ENCODE measurements at places on chromosomes 11 and 22.

DNA sequence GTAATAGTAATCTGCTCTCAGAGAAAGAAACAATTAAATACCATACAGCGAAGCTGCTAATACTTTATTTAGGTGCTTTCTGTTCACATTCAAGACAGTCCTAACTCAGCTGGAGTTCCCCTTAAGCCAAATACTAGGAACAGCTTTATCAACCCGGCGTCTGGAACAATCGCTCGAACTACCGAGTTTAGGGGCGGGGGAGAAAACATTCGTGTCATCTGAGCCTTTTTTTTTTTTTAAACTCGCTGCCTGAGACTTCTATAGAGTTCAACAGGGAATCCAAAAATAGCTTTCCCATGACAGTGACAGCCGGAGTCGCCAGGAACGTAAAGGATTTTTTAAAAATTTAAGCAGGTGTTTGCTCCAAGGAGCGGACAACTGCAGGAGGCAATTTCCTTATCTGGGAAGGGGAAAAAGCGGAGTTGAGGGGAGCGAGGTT lies 852 bp downstream of the TRAF6 start:
- no peak for DNase-seq

DNA sequence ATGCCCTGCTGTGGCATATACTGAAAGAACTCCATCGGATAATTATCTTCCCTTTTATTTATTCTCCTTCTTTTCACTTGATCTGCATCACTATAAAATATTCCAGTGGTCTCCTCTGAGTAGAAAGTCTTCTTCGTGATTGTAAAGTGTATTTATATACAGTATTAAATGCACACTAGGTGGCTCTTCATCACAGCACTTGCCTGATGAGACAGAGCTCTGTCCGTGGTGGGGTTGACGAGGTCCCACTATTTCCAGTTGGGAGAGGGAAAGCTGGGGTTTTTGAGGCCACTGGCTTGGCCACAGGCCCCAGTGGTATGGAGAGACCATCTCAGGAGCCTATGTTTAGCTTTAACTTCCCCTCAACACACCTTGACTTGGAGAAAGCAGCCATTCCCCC lies 31.6 kb upstream of the ZBTB16 start:
- no peak for DNase-seq

DNA sequence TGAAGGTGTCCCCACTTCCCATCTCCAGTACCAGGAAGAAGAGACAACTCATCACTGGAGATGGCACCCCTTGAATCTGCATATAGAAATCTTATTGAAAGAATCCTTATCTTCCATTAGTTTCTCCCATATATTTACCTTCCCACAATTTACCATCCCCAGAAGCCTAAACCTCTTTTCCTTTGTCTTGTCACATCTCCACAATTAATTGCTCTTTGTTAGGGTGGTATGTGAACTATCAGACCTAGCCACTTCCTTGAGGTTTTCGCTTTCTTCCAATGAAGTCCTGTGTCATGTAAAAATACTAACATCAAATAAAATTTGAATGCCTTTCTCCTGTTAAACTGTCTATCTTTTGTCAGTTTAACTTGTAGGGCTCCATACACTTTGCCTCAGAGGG lies 37.9 kb downstream of the FAM227A start:
- DNase-seq: no peak

DNA sequence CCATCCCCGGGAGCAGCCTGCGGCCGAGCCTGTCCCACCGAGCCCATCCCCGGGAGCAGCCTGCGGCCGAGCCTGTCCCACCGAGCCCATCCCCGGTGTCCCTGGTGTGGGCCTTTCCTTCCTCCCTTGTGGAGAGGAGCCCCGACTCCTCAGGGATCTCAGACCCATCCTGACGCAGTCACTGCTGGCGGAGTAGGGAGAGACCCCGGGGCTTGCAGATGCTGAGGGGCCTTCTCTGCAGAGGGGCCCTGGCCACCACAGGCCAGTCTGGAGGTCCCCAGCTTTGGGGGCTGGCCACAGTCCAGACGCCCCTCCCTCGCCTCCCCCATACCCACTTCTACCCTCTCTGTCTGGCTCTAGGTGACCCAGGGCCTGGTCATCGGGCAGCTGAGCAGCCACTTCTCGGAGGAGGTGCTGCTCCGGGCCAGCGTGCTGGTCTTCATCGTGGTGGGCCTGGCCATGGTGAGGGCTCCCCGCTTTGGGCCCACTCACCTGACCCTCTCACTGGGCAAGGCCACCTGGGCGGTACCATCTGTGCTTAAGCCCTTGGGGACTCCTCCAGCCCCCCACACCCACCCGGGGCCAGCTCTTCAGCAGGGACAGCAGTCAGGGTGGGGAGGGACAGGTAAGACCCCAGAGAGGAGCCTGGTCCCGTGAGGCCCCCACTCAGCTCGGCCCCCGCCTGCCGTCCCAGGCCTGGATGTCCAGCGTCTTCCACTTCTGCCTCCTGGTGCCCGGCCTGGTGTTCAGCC lies 7.3 kb downstream of the PHLDA2 start:
- no peak for DNase-seq

- no peak for DNase-seq
These were observed 6.7 kb downstream of the LRFN4 start for GRCh38 chr11:66863428-66864125.

- DNase-seq: no peak
These were observed 4.3 kb downstream of the CD59 start for GRCh38 chr11:33731723-33732531.

DNA sequence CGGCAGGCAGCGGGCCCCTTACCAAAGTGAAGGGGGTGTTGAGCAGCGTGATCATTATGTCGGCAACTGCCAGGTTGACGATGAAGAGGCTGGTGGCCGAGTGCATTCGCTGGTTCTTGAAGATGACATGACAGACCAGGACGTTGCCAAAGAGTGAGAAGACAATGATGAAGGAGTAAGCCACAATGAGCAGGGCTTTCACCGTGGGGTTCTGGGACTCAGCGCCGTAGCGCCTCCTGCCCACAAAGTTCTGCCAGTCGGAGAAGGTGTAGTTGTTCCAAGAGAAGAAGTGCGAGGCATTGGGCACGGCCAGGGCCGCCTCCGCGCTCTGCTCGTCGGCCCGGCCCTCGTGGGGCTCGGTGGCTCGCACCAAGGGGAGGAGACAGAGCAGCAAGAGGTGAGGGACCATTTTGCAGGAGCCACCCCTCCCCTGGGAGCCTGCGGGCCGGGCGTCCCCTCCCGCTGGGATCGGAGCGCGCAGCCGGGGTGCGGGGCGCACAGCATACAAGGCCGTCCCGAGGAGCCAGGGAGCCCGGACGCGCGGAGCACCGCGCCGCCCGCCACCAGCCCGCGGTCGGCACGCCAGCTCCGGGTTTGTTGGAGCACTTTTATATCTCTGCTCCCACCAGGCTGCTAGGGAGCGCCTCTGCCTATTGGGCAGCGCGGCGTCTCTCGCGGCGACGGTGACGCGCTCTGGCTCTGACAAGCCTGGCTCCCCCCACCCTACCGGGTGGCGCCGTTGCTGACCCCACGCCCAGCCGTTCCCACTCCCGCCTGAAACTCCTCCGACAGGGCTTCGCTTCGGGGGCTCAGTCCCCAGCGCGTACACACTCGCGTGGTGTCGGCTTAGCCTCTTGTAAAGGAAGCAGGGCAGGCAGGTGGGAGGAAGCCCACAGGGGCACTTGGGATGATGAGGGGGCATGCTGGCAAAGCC lies at the start of gene GPR83:
Gene GPR83 (minus strand): TSS at position 581 of the 934 bp plus-strand sequence. CDS start 172 bp downstream, at position 409.
- DNase-seq: no peak

DNA sequence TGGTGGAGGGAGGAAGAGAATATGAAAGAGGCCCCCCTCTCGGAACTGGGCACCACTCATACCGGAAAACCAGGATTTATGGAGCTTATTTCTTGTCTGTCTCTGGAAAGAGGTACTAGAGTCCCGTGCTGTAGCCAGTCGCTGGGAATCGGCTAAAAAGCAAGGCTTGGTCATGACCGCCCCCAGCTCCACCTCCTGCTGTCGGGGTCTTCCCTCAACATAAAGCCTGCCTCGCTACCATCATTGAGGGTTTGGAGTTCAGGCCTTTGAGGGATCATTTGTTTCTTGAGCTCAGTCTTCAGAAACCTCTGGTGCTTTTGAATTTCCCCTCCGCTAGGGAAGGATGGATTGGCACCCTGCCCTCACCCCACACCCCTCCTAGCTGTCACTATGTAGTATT lies 97.1 kb downstream of the TSPAN18 start:
- no peak for DNase-seq

DNA sequence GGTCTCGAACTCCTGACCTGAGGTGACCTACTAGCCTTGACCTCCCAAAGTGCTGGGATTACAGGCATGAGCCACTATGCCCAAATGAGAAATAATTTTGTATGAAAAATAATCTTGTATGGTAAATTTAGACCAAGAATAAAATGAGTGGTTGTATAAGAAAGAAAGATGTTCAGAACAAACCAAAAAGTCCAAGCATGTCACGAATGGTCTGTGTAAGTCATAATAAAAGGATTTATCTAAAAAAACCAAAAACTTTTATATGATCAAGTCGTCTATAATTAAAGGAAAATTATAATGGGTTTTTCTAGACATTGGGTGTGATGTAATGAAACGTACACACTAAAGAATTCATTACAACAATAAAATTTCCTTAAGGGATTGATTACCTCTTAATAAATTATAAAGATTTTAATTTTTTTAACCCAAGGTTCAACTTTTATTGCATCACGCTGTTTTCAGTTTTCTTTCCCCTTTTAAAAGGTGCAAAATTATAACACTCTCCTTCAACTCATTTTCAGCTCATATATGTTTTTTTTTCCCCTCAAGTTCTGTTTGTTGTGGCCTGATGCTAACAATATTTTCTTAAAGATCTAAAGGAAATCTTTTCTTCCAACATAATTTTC lies 8.9 kb upstream of the AQP11 start:
- no peak for DNase-seq

- no peak for DNase-seq
These were observed 190.5 kb downstream of the C11orf87 start for GRCh38 chr11:109612496-109612895.

- no peak for DNase-seq
These were observed 67.9 kb upstream of the API5 start for GRCh38 chr11:43243927-43244326.

- DNase-seq: no peak
These were observed 32.1 kb upstream of the TENM4 start for GRCh38 chr11:79472819-79473529.

- DNase-seq: no peak
These were observed 76.2 kb downstream of the SLC1A2 start for GRCh38 chr11:35343033-35343598.

GRCh38 chr11:35681163-35681767 lies 18.7 kb downstream of the TRIM44 start:
- no peak for DNase-seq

DNA sequence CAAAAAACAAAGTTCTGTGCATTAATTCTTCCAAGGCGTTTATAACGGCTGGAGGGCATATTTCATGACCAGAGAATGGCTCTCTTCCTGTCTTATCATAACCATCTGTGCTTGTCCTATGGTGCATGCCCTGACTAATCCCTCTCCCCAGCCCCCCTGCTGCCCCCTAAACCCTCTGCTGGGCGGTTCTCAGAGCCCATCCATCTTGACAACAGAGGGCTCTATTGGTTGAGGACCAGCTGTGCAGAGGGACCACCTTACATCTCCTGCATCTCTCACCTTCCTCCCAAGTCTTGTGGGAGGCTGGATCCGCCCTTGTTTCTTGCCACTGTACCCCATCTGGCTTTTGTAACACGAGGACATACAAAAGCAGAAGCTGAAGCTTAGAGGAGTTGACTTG lies 282.1 kb downstream of the MIAT start:
- DNase-seq: no peak

DNA sequence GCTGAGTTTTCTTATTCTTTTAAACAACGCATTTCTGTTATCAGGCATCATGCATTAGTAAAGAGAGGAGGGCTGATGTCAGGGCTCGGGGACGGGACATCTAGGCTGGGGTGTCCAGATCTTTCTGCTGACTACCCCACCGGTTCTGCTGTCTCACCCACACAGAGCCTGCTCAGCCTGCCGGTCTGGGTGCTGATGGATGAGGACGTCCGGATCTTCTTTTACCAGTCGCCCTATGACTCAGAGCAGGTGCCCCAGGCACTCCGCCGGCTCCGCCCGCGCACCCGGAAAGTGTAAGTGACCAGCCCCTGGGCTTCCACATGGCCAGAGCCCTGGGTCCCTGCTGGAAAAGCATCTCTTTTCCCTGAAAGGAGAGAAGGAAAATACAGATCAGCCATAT lies 9.4 kb downstream of the NCF4 start:
- no peak for DNase-seq

DNA sequence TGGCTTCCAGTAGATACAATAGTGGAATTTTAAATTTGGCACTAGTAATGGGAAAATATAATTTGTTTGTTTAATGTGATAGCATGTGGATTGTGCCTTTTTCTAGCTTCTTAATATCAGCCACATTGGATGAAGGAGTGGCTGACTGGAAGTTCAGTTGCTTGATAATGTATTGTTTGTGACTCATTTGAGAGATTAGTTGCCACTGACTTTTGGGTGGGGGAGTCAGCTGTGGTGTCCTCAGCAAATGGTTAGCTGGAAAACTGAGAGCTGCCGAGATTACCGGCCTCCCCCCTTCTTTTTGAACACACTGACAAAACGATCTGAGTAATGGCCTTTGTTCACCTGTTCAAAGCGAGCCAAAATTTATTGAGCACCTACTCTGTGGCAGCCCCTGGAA lies 5.5 kb downstream of the JAM3 start:
- no peak for DNase-seq

DNA sequence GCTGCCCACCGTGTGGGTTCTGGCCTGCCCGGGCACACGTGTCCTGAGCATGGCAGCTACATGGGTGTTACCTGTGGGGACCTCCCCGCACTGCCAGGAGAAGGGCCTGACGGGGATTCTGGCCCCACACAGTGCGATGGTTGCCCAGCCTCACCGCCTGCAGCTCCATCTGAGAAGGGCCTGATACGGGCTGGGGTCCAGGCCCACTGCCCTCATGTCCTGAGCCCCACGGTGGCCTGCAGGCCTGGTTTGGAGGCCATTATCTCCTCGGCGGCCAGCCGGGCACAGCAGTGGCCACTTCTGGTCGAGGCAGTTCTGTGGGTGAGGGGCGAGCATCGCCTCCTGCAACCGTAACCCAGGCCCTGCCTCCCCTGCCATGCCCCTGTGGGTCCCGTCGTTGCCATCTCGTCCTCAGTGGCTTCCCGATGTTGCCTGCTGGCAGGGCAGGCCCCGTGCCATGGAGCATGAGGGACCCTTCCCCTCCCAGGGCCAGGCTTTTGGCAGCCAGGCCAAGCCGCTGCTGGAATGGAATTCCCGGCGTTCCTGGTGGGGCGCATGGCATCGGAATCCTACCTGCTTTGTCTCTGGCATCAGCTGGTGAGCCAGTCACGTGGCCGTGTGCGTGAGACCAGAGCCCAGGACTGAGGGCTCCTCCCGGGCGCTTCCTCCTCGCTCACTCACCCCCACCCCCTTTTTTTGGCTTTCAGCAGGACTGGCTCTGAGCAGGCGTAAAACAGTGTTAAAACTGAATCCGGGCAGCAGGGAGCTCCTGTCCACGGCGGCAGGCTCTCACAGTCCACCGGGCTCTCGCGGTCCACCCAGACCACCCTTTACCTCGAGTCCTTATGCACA lies 71.9 kb upstream of the PPARA start:
- peak; percentile 75 for DNase-seq

GRCh38 chr22:41397143-41397811 lies 15.5 kb downstream of the TEF start:
- no peak for DNase-seq

All from lower lobe of right lung (tissue), 2 donors.